WTC11 (cell line): ENCODE measurements at places on chromosomes 4 and X. TPM values are rescaled to one million over a fixed set of nuclear protein-coding genes. Genes with fewer than 3 reads are reported as not detected.

SLC25A14 gene
- total RNA-seq, result 14.5 to 21.2 TPM (median 16.1 TPM) in 3 replicates

ZAR1 gene
- total RNA-seq, result 0.87 to 1.4 TPM (median 0.89 TPM) in 3 replicates

DNA sequence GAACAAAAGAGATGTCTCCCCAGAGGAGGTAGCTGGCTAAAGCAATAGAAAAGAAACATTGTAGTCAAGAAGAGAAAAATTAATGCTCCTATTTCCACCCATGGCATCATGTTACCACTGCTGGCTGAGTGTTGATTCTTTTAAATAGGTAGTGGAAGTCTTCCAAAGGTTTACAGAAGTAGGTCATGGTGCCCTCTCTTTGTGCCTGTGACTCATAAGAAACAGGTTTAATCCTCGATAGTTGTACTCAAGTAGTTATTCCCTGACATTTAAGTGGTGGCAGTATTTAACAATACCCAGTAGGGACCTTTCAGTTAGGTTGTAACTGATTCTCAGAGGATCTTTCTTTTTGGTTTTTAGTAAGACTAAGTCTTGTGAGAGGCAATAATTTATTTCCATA is 247.8 kb downstream of the TEX13A start:
- no peak overlapping the region for H3K4me3 ChIP-seq
- H3K36me3 ChIP-seq, result no peaks in the 10 kb centered on the region
- no peak overlapping the region for H3K27ac ChIP-seq
- no peaks in the 10 kb centered on the region; the same call in 1 of the 2 replicates for H3K27me3 ChIP-seq

- no peak overlapping the region for H3K4me3 ChIP-seq
- no peak for DNase-seq
- no peaks in the 10 kb centered on the region for H3K36me3 ChIP-seq
- H3K4me1 ChIP-seq, result peaks cover 19% of the 10 kb centered on the region
- no peaks in the 10 kb centered on the region for H3K27me3 ChIP-seq
Measured at GRCh38 chrX:123358457-123358856, 174.4 kb downstream of the GRIA3 start.

- peaks cover 6% of the 10 kb centered on the region for H3K36me3 ChIP-seq
- peaks cover 11% of the 10 kb centered on the region; the same call in 1 of the 2 replicates for H3K27me3 ChIP-seq
- no peak for DNase-seq
- H3K4me1 ChIP-seq, result peaks cover 30% of the 10 kb centered on the region
Measured at GRCh38 chr4:182918791-182919302, 1.7 kb upstream of the DCTD start.

GRCh38 chr4:140149846-140150635 is 3.9 kb downstream of the MAML3 start:
- H3K36me3 ChIP-seq, result no peaks in the 10 kb centered on the region
- H3K27me3 ChIP-seq, result peaks cover 6% of the 10 kb centered on the region; the same call in 1 of the 2 replicates
- H3K4me1 ChIP-seq, result peaks cover 43% of the 10 kb centered on the region
- H3K27ac ChIP-seq, result peak overlapping the region; percentile 92
- DNase-seq, result peak; percentile 73

DNA sequence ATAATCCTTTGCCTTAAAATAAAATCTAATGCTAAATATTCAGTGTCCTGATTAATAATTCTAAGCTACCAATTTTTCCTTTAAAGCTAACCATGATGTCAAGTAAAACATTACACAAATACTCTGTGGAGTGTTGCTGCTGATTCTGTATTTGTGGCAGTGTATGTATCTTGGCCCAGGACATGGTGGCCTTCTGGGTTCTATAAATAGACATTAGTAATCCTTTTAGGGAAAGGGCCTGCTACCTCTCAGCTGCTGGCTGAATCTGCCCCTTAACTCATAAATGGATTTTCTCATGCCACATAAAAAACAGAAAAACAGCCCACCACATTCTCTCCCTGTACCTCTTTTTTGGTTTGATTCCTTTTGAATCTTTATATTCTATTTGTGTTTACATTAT is 1.2 kb upstream of the XK start:
- no peak for DNase-seq
- peaks cover 16% of the 10 kb centered on the region for H3K27me3 ChIP-seq
- H3K27ac ChIP-seq, result no peak overlapping the region
- no peaks in the 10 kb centered on the region for H3K36me3 ChIP-seq
